C1 segment of cervical spinal cord (tissue), 14 donors: ENCODE measurements at places on chromosomes 4 and X.

- no peak for DNase-seq
These were observed 17.5 kb upstream of the TBC1D1 start for GRCh38 chr4:37873386-37873785.

DNA sequence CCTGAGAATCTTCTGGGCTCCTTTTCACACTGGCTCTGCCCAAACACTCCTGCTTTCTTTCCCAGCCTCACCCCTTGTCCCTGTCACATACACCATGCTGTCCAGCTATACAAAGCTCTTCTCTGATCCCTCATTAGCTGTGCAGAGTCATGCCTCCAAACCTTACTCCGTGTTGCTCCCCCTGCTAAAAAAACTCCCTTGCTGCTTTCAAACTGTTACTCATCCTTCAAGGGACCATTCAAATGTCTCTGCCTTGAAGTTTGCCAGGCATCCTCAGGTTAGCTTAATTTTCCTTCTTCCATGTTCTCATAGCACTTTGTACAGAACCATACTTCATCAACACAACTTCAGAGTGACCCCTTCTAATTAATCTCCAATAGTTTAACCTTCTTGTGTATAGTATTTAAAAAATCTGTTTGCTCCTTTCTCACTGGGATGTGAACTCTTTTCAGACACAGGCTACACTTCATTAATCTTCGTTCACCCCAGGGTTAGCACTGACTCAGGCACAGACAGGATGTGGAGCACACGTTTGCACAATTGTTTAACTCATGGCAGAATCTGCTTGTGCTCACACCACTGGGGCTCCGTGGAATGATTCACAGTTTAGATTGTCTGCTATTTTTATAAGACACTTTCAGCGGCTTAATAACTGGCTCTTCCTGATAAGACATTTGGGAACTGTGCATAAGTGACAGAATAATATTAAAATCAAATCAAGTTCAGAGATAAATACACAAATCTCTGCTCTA lies 21.4 kb upstream of the SEL1L3 start:
- DNase-seq: no peak

DNA sequence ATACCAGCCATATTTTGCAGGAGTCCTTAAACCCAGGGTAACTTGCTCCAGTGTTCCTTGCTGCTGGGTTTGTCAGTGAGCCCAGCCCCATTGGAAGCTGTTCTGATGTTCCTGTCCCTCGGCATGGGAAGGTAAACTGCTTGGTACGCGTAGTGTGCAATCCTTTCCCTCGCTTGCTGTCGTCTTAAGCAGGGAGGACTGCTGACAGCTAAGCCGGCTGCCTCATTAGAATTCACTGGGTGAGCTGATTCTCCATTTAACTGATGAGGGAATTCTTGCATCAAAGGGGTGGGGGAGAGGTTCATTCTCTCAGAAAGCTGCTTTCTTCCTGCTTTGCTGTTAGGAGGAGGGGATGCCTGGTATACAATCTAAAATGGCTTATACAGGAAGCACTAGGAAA lies 164.6 kb downstream of the MID1IP1 start:
- no peak for DNase-seq

GRCh38 chr4:143581331-143581946 lies 67.9 kb downstream of the SMARCA5 start:
- DNase-seq: no peak

GRCh38 chrX:16712548-16713155 lies at the start of gene CTPS2:
TSS of gene CTPS2 (minus strand) at chrX:16712669. CDS start at chrX:16702902, 9,767 bp downstream.
- no peak for DNase-seq
